ENCODE measurements at places on chromosomes 5 and 9.
A peak's percentile ranks its signal among the peaks of the same experiment; 100 is the strongest.

DNA sequence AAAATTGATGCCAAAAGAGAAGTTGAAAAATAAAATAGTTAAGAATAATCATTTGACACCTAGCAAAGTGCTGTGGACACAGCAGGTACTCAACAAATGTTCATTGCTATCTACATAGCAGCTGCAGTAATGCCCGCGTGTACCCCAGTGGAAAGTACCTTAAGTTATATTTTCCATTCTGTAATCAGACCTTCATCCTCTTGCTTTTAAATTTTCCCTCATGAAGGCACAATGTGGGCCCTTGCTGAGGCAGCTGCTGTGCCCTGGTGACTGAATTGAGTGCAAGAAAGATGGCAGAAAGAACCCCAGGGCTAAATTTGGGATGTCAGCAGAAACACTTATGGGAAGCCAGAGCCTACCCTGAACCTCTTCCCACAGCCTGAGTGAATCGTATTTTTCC is 65.9 kb downstream of the CYFIP2 start:
- DNase-seq = no peak

GRCh38 chr9:16870596-16871335 is at the start of gene BNC2:
TSS of gene BNC2 (minus strand) at chr9:16870670. CDS start at chr9:16870648, 22 bp downstream.
- peak; percentile 64 for DNase-seq

- DNase-seq = no peak
Measured at GRCh38 chr5:2488593-2488992, 262.9 kb downstream of the IRX2 start.

- DNase-seq = no peak
Measured at GRCh38 chr5:5364932-5365331, 57.5 kb upstream of the ICE1 start.

DNA sequence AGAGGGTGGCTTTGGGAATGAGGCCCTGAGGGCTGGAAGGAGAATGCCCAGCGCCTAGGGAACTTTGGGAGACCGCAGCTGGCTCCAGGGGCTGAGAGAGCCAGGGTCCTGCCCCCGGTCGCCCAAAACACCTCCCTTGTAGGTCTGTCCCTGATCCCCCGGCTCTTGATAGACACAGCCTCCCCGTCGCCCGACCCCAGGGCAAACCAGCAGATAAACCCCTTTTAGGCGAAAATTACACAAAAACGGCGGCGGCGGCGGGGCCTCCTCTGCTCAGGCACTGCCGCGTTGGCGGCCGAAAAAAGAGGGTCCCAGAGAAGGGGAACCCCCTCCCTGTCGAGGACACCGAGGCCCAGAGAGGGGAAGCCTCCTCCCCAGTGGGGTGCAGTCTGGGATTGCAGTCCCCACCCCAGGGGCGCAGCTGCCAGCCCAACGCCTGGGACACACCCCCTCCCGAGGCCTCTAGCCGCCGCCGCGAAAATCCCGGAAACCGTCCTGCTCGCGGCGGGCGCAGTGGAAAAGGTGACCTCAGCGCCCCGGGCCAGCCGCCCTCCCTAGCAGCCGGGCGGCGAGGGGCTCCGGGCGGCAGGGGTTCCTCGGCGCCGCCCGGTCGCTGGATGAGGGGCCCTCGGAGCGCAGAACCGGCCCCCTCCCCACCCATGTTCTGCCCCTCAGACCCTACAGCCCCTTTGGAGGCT is 3.1 kb upstream of the BARX1 start:
- DNase-seq = no peak

GRCh38 chr9:134662143-134662876 is 20.7 kb downstream of the COL5A1 start:
- DNase-seq = no peak

DNA sequence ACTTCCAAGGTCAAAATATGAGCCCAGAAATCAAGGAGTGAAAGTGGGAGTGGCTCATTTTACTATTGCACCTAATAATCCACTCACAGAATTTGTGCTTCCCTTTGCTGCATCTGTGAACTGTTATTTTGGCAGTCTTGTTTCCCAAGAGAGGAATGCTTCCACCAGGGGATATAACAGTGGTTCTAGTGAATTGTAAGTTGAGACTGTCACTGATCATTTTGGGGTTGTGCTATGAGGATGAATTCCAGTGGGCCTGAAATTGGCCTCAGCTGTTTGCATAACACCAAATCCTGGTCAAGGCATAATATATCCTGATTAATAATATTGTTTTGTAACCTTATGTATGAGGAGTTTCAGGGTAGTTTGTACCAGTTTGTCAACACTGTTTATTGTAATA is 14.4 kb downstream of the FAM200C start:
- no peak for DNase-seq

DNA sequence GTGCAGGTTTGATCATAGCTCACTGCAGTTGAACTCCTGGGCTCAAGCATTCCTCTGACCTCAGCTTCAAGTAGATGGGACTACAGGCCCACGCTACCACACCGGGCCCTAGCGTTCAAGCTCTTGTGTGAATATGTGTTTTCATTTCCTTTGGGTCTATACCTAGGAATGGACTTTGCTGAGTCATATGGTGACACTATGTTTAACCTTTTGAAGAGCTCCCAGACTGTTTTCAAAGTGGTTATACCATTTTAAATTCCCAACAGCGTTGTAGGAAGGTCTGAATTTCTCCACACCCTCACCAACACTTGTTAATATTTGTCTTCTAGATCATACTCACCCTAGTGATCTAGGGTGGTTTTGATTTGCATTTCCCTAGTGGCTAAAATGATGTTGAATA is 33.5 kb downstream of the FAF2 start:
- no peak for DNase-seq

GRCh38 chr5:99973779-99974178 is 561.4 kb upstream of the FAM174A start:
- no peak for DNase-seq

DNA sequence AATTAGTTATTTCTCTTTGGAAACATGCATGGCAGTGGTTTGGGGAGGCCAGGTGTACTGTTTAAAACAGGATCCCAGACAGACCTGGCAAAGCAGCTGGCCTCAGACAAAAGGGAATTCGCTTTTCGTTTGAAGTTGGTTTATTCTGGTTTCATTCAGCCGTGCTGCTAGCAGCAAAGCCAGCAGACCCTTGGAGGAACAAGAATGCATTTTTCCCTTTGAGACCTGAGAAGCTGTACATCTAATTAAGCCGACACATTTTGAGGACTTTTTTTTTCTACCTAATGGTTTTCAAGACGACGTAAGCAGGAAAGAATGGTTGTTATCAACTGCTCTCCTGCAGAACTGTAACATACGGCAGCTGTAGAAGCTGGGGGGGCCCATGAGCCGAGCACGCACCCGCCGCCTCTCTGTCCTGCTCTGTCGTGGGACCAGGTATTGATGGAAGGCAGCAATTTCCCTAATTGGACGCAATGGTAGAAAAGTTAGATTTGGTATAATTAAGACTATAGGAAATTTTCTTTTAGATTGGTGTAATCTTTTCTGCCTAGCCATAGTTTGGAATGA is 13.6 kb downstream of the PLEKHG4B start:
- DNase-seq = peak; percentile 74

DNA sequence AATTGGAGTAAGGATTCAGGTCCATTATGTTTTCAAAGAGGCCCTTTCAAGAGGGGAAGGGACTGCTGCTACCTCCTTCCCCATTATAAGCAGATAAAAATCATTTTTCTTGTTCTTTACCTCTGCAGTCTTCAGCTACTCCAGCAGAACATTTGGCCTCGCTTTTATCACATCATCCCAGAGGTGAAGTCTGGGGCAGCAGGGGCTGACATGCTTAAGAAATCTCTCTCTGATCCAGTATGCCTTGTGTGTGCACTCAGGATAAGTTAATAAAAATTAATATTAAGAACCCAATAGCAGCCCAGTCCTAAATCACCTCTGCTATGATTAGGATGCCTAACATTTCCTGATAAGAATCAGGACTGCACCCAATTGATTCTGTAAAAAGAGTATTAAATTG is 306.9 kb upstream of the NREP start:
- DNase-seq = no peak

DNA sequence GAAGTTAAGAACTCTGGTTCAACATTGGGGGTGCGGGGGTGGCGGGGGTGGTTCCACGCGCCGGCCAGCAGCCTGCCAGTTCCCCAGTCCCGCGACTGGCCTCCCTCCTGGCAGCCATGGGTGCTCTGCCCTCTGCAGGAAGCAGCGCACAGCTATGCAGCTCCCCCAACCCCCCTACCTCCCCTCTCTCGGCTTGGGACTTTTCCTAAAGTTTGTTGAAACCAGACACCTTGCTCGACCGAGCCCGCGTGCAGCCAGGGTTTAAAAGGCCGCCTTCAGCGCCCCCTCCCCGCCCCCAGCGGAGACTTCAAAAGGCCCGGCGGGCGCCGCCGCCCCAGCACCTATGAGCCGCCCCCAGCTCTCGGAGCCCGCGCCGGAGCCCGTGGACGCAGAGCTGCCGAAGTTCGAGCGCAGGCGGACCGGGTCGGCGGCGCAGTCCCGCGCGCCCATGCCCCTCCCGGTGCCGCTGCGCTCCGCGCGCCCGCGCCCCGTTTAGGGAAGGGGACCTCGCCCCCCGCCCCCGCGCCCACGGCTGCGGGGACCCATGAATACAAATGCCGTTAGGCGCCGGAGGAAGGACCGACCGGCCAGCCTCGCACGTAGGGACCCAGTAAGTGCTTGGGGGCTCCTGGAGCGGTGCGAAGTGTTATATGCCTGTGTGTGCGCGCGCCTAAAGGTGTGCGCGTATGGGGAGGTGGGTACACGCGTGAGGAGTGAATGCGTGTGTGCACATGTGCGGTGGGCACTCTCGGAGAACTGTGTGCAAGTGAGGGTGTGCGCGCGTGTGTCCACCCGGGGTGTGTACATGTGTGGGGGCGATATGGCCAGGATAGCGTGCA is 1.4 kb upstream of the COL27A1 start:
- DNase-seq = peak; percentile 49

- DNase-seq = peak; percentile 41
Measured at GRCh38 chr9:95874989-95875304, 544 bp upstream of the ERCC6L2 start.

All from brain (organoid and tissue), 16 donors.